ENCODE measurements at places on chromosomes 2 and 18. TPM values are rescaled to one million over a fixed set of nuclear protein-coding genes. Genes with fewer than 3 reads are reported as not detected.

Gene HPCAL1
- 98.2 TPM for polyA plus RNA-seq

Gene FLACC1
- polyA plus RNA-seq = 1.6 TPM

Gene LOXHD1
- polyA plus RNA-seq = not detected

Gene NPPC
- not detected for polyA plus RNA-seq

Gene RAMP1
- not detected for polyA plus RNA-seq

Gene CPLX4
- polyA plus RNA-seq = not detected

Gene SLC23A3
- polyA plus RNA-seq = not detected

Gene GALR1
- polyA plus RNA-seq = not detected

Gene STPG4
- not detected for polyA plus RNA-seq

Gene GPR75
- polyA plus RNA-seq = 0.14 TPM

Gene SNTG2
- polyA plus RNA-seq = 1.2 TPM

Gene MYL1
- polyA plus RNA-seq = not detected

Gene REG3A
- polyA plus RNA-seq = not detected

Gene HNMT
- 0.46 TPM for polyA plus RNA-seq

Gene PER2
- polyA plus RNA-seq = 6.5 TPM

Gene PTCD3
- 41.5 TPM for polyA plus RNA-seq

Gene SERPINB13
- not detected for polyA plus RNA-seq
